ENCODE measurements at places on chromosomes 12 and 14. TPM values are rescaled to one million over a fixed set of nuclear protein-coding genes. Genes with fewer than 3 reads are reported as not detected.

The TSPAN31 gene
- 39.9 TPM for total RNA-seq

The GUCY2C gene
- not detected for total RNA-seq

GRCh38 chr14:34614638-34615037, 15.3 kb downstream of the SNX6 start:
- no peak for DNase-seq
- no peak overlapping the region for H3K4me3 ChIP-seq
- no peak overlapping the region for H3K27ac ChIP-seq
- peaks cover 23% of the 10 kb centered on the region for H3K36me3 ChIP-seq

GRCh38 chr14:63212776-63213500, 8.7 kb downstream of the RHOJ start:
- H3K27ac ChIP-seq: no peak overlapping the region

The CRIP2 gene
- total RNA-seq: 191 TPM

- H3K4me1 ChIP-seq: peaks cover 5% of the 10 kb centered on the region
- no peak overlapping the region for H3K4me3 ChIP-seq
- no peaks in the 10 kb centered on the region for H3K36me3 ChIP-seq
- no peak overlapping the region for H3K27ac ChIP-seq
Observed at GRCh38 chr14:104104076-104104901, 18.8 kb downstream of the ASPG start.

GRCh38 chr12:130254461-130255276, 83.0 kb upstream of the PIWIL1 start:
- no peaks in the 10 kb centered on the region for H3K4me1 ChIP-seq
- H3K27me3 ChIP-seq: no peaks in the 10 kb centered on the region
- H3K36me3 ChIP-seq: no peaks in the 10 kb centered on the region
- H3K27ac ChIP-seq: no peak overlapping the region
- no peak for DNase-seq

The L3HYPDH gene
- total RNA-seq: 19.5 TPM

GRCh38 chr12:75270157-75270556, 60.0 kb downstream of the CAPS2 start:
- no peak overlapping the region for H3K27ac ChIP-seq
- no peaks in the 10 kb centered on the region for H3K4me1 ChIP-seq
- H3K36me3 ChIP-seq: no peaks in the 10 kb centered on the region
- H3K27me3 ChIP-seq: no peaks in the 10 kb centered on the region
- no peak for DNase-seq

GRCh38 chr14:30756594-30756993, 117.8 kb upstream of the COCH start:
- no peaks in the 10 kb centered on the region for H3K4me1 ChIP-seq
- no peak overlapping the region for H3K4me3 ChIP-seq
- no peaks in the 10 kb centered on the region for H3K36me3 ChIP-seq
- no peak overlapping the region for H3K27ac ChIP-seq

The PTPN21 gene
- total RNA-seq: 70.6 TPM

DNA sequence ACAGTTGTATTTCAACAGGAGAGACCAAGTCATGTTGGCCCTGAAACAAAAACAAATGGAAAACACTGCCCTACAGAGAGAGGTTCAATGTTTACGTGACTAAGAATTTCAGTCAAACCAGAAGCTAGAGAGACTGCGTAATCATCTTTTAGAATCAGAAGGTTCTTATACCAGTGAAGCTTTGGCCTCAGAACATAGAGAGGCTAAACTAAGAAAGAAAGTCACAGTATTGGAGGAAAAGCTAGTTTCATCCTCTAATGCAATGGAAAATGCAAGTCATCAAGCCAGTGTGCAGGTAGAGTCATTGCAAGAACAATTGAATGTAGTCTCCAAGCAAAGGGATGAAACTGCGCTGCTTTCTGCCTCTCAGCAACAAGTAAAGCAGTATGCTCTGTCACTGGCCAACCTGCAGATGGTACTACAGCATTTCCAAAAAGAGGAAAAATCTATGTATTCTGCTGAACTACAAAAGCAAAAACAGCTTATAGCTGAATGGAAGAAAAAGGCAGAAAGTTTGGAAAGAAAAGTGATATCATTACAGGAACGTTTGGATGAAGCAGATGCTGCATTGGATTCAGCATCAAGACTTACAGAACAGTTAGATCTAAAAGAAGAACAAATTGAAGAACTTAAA, 32.5 kb upstream of the NUAK1 start:
- H3K4me3 ChIP-seq: no peak overlapping the region
- H3K27ac ChIP-seq: no peak overlapping the region
- no peak for DNase-seq

DNA sequence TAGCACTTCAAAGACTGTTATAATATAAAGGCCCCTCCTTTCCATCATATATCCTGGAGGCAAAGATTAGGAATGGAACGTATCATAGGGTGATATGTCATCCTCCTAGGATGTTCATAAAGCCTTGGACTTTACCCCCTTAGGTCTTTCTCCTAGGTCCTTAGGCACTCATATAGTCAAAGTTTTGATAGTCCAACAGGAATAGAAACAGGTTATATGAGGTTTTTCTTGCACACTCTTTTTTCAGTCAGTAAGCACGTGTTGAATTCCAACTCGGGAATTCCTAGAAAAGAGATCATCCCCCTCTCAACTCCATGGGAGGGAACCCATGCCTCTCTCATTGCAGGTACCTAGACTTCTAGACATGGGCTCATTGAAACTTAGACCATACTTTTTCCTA, 20.1 kb upstream of the MAGOHB start:
- no peak overlapping the region for H3K4me3 ChIP-seq
- no peaks in the 10 kb centered on the region for H3K36me3 ChIP-seq
- H3K27ac ChIP-seq: no peak overlapping the region
- no peaks in the 10 kb centered on the region for H3K27me3 ChIP-seq

GRCh38 chr12:33639975-33640374, 200.4 kb upstream of the SYT10 start:
- no peaks in the 10 kb centered on the region for H3K4me1 ChIP-seq
- H3K27me3 ChIP-seq: no peaks in the 10 kb centered on the region
- no peak overlapping the region for H3K27ac ChIP-seq
- no peaks in the 10 kb centered on the region for H3K36me3 ChIP-seq
- H3K4me3 ChIP-seq: no peak overlapping the region
- DNase-seq: no peak

GRCh38 chr12:958588-959123, 9.2 kb upstream of the RAD52 start:
- no peak for DNase-seq
- H3K27me3 ChIP-seq: no peaks in the 10 kb centered on the region
- no peak overlapping the region for H3K27ac ChIP-seq

GRCh38 chr14:104642540-104642868, 37.9 kb upstream of the TMEM179 start:
- H3K27me3 ChIP-seq: peaks cover 23% of the 10 kb centered on the region
- no peak overlapping the region for H3K27ac ChIP-seq
- H3K4me1 ChIP-seq: no peaks in the 10 kb centered on the region
- DNase-seq: peak; percentile 63
- no peaks in the 10 kb centered on the region for H3K36me3 ChIP-seq

The CACNA1C gene
- total RNA-seq: 15.6 TPM

DNA sequence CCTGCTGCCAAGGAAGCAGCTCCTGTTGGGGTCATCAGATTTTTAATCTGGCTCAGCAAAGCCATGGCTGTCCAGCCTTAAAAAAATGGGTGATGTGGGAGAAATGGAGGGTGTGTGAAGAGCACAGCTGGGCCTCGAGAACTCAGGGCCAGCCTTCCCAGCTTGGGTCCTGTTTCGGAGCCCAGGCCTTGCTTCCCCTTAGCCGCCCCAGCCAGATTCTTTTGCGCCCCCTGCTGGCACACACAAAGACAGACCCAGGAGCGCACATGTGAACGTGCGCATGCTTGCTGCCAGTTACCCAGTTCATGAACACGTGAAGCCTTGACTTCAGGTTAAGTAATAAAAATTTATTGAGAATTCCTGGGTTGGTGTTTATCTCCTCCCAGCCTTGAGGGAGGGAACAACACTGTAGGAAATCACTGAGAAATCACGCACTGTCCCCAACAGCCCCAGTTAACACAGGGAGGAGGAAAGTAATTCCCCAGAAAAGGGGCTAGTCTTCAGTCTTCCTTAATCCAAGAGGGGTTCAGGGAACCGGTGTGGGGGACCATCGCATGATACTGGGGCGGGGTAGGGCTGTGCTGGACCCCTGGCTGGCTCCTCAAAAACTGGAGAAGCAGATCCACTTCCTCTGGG, 5.3 kb downstream of the PHB2 start:
- H3K36me3 ChIP-seq: peaks cover 42% of the 10 kb centered on the region
- H3K4me3 ChIP-seq: peak overlapping the region; percentile 46
- H3K27me3 ChIP-seq: no peaks in the 10 kb centered on the region
- peak overlapping the region; percentile 67 for H3K27ac ChIP-seq
- peak; percentile 91 for DNase-seq
- peaks cover 50% of the 10 kb centered on the region for H3K4me1 ChIP-seq

The SLC25A21 gene
- total RNA-seq: 0.35 TPM

The KRT6C gene
- total RNA-seq: not detected

DNA sequence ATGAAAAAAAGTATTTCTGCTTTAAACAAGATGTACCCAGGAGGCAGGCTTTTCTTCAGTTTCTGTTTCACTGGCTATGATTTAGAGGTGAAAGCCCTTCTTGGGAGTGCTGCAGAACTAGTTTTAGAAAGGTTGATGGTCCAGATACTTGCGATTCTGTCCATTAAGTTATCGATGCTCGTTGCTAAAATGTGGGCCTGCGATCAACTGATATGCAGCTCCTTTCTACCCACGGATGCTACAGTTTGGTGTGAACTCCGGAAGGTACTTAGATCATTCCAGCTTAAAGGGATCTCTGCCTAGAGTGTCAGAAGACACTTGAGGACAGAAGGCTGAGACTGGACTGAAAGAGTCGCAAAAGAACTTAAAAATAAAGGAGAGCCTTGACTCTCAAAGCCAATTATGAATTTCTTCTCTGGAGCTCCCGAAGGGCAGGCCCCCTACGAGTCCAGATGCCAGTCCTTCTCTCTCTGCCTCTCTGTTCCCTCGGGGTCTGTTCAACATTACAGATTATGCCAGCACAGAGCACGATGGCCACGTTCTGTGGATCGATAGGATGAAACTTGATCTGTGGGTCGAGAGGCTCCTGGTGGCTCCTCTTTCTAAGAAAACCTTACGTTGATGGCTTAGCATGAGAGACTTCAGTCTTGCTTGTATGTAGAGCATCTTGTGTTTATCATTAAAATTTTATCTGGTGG, 40.0 kb downstream of the FBXW8 start:
- no peak overlapping the region for H3K4me3 ChIP-seq
- H3K36me3 ChIP-seq: peaks cover 26% of the 10 kb centered on the region
- no peaks in the 10 kb centered on the region for H3K27me3 ChIP-seq
- peaks cover 7% of the 10 kb centered on the region for H3K4me1 ChIP-seq
- DNase-seq: no peak
- no peak overlapping the region for H3K27ac ChIP-seq

The OR9K2 gene
- not detected for total RNA-seq

GRCh38 chr12:114562654-114563053, 121.3 kb downstream of the TBX3 start:
- no peaks in the 10 kb centered on the region for H3K36me3 ChIP-seq
- no peaks in the 10 kb centered on the region for H3K27me3 ChIP-seq
- H3K4me1 ChIP-seq: no peaks in the 10 kb centered on the region
- H3K4me3 ChIP-seq: no peak overlapping the region
- DNase-seq: no peak

The CCDC77 gene
- total RNA-seq: 5.7 TPM

GRCh38 chr14:90665321-90666000, 150.8 kb downstream of the TTC7B start:
- no peak for DNase-seq
- no peak overlapping the region for H3K4me3 ChIP-seq

The GNB3 gene
- total RNA-seq: 0.32 TPM

GRCh38 chr12:124512667-124513296, 54.6 kb downstream of the NCOR2 start:
- H3K4me1 ChIP-seq: peaks cover 65% of the 10 kb centered on the region
- H3K27me3 ChIP-seq: no peaks in the 10 kb centered on the region
- H3K27ac ChIP-seq: peak overlapping the region; percentile 71
- H3K36me3 ChIP-seq: no peaks in the 10 kb centered on the region
- no peak overlapping the region for H3K4me3 ChIP-seq

The ISCU gene
- total RNA-seq: 138 TPM

The C12orf60 gene
- total RNA-seq: 0.17 TPM

DNA sequence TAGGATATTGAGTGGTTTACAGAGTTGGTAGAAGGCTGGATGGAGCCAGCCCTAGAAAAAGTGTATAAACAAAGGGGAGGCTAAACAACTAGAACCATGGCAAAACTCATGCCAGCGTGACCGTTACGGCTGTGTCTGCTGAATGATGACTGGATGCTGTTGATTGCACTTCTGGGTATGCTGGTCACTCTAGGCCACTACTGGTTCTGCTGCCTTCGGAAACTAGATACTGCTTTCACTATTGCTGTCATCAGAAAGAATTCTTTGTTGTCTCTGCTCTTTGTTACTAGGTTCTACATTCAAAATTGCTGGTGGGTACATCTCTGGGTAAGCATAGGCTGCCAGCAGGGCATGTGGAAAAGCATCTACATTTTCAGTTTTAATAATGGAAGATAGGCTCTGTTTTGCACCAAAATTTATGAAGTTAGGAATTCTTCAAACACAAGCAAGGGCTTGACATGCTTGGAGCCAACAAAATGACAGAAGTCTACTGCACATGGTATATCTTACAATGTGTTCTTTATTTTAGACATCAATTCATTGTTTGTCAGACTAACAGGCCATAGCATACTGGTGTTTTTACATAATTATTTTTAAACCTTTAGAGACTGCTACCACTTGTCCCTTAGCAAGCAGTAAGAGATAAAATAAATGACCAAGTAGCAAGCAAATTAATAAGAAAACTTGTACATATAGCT, 15.4 kb downstream of the MON2 start:
- H3K36me3 ChIP-seq: peaks cover 17% of the 10 kb centered on the region
- no peak for DNase-seq
- H3K27me3 ChIP-seq: no peaks in the 10 kb centered on the region
- H3K4me1 ChIP-seq: no peaks in the 10 kb centered on the region
- no peak overlapping the region for H3K27ac ChIP-seq
- no peak overlapping the region for H3K4me3 ChIP-seq

DNA sequence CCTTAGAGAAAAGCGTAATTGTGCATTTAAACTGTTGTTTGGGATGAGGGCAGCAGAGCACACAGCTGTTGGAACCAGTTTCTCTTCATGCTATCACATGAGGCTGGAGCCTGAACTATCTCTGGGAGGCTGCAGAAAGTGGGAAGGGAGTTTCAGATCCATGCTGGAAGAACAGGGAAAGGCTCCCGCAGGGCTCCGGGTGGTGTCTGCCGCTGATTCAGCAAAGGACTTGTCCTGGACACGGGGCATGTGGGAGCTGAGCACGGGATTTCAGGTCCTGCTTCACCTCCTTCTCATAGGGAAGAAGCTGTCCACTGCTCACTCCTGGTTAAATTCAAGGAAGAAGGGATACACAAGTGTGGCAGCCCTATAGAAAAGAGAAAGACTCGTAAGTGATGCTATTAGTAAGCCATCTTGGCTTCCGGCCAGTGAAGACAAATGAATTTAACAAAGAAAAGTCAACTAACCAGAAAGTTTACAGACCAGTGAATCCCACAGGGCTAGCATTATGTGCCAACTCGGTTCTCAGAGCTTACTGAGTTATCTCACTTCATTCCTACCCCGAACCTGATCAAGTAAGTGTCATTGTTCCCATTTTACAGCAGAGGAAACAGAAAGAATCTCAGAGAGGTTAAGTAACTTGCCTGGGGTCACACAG, 6.7 kb upstream of the FZD10 start:
- H3K27ac ChIP-seq: no peak overlapping the region
- H3K4me3 ChIP-seq: no peak overlapping the region
- peak; percentile 16 for DNase-seq
- no peaks in the 10 kb centered on the region for H3K4me1 ChIP-seq
- H3K36me3 ChIP-seq: no peaks in the 10 kb centered on the region
- peaks cover 19% of the 10 kb centered on the region for H3K27me3 ChIP-seq

All from upper lobe of right lung (tissue), 1 donor.